Frontal cortex (tissue), 4 donors: ENCODE measurements at places on chromosomes 6 and 20. TPM values are rescaled to one million over a fixed set of nuclear protein-coding genes. Genes with fewer than 3 reads are reported as not detected.

Gene TNF
- total RNA-seq = not detected

Gene ZC2HC1B
- not detected for total RNA-seq

Gene FNDC1
- total RNA-seq = 1.2 TPM

Gene ID4
- total RNA-seq = 123 TPM

Gene CASS4
- under 0.01 TPM for total RNA-seq

Gene PNLDC1
- not detected for total RNA-seq

Gene OR2H2
- total RNA-seq = not detected

Gene RIMS1
- total RNA-seq = 466 TPM

Gene GGT7
- total RNA-seq = 13.5 TPM

Gene HAO1
- total RNA-seq = under 0.01 TPM

Gene FOXF2
- 1.2 TPM for total RNA-seq

Gene TMEM217
- total RNA-seq = 1.2 TPM

Gene ZBTB12
- 25.7 TPM for total RNA-seq

Gene ZNF322
- 46.9 TPM for total RNA-seq
